ENCODE measurements at places on chromosomes 3 and 15.

DNA sequence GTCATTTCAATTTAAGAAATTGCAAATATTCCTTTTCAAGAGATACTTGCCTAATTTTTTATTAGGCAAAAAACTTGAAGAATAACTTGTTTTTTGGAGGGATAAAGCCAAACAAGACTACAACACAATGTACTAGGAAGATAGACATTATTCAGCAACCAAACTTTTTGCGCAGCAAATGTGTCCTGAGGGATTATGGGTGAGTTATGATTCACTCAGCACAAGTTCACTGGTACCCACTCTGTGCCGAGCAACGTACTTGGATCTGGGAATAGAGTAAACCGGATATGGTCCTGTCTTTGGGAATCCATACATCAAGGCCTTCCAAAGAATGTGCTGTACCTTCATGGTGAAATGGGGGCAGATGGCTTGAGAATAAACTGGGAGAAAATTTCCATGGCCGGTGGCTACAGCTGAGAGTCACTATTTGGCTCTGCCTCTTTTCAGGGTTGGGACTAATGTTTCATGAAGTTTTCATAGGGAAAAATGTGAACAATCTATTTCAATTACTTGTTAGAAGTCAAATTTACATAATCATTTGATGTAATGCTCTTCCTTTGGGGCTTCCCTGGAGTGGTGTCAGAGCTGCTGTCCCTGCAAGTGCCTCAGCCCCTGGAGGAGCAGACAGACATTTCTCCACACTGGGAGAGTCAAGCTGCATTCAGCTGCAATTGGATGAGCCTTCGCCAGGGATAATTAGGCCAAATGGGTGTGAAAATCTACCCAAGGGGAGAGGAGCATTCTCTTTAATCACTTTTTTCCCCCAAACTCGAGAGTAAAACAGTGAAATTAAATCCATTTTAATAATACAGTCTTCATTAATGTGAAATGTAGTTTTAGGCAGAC, 315.2 kb downstream of the CLSTN2 start:
- DNase-seq: no peak

DNA sequence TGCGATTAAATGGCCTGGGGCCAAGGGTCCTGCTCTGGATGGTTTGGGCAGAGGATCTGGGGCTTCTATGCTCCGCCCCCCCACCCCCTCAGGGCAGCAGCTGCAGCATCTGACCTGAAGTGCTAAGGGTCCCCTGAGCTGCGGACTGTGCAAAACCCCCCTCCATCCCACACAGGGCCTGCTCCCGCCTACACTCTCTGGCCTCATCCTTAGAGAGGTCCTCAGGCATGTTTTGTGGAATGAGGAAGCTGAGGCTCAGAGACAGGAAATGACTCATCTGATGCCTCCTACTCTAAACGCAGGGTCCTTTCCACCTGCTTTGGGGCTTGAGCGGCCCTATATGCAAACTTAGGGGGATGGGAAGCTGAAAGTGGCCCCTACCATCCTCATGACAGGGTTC, 59.5 kb upstream of the CTSH start:
- no peak for DNase-seq

DNA sequence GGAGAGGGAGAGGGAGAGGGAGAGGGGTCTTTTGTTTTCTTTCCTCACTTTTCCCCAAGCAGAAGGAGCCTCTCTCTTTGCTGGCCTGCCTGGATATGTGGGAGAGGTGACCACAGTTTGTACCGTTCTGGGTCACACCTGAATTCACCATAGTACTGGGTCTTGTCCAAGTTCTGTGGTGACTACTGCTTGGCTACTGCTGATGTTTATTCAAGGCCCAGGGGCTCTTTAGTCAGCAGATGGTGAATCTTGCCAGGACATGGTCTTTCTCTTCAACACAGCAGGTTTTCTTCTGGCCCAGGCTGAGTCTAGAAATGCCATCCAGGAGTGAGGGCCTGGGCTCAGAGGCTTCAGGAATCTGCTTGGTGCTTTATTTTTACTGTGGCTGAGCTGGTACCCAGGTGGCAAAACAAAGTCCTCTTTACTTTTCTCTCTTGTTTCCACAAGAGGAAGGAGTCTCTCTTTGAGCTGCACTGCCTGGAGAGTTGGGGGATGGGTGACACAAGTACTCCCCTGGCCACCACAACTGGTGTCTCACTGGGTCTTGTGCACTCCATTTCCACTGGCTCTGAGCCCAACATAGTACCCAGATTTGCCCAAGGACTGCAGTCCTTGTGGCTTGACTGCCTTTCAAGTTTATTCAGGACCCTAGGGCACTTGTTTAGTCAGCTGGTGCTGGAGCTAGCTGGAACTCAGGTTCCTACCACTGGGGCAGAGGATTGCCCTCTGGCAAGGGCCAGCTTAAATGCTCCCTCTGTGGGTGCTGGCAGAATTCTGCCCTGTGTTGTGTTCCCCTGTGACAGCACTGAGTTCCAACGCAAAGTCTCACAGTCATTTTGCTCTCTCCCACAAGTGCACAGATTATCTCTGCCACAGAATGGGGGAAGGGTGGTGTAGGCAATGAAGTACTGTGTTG, 16.8 kb upstream of the CCNDBP1 start:
- DNase-seq: no peak

GRCh38 chr3:39937315-39937714, 127.9 kb downstream of the MYRIP start:
- no peak for DNase-seq

GRCh38 chr3:172726380-172726779, 15.5 kb upstream of the NCEH1 start:
- no peak for DNase-seq

GRCh38 chr3:27533718-27534573, 49.8 kb upstream of the SLC4A7 start:
- DNase-seq: peak; percentile 59

DNA sequence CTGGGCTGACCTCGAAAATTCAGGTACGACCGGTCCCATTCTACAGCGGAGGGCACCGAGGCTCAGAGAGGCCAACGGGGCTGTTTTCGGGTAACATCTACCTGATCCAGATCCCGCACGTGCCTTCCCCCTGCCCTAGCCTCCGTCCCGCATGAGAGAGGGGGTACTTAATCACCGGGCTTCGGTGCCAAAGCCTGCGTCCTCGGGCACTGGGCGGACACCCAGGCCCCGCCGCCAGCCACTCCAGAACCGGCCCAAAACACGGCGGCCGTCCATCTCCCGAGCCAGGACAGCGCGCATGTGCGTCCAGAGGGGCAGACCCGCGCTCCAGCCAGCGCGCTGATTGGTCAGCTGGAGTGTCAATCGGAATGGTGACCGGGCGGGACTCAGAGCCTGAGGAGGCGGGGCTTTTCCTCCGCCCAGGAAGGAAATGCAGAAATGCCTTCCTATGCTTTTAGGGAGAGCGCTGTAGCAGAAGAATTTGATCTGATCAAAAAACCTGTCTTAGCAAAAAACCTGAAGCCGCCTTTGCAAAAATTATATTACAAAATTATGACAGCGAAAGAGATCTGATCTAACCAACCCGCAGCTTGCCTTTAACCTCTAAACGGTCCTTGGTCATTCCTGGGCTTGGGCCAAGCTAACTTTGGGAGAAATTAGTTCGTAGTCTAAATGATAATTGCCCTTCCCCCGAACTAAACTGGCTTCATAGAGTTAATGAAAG, at the start of gene RPUSD3:
Gene RPUSD3, minus strand, starts transcription at position 294 of the 724 bp plus-strand sequence. Its CDS starts 18 bp downstream, at position 276.
- peak; percentile 96 for DNase-seq

- DNase-seq: peak; percentile 43
These were observed 777 bp downstream of the LOXL1 start for GRCh38 chr15:73927003-73927475.

DNA sequence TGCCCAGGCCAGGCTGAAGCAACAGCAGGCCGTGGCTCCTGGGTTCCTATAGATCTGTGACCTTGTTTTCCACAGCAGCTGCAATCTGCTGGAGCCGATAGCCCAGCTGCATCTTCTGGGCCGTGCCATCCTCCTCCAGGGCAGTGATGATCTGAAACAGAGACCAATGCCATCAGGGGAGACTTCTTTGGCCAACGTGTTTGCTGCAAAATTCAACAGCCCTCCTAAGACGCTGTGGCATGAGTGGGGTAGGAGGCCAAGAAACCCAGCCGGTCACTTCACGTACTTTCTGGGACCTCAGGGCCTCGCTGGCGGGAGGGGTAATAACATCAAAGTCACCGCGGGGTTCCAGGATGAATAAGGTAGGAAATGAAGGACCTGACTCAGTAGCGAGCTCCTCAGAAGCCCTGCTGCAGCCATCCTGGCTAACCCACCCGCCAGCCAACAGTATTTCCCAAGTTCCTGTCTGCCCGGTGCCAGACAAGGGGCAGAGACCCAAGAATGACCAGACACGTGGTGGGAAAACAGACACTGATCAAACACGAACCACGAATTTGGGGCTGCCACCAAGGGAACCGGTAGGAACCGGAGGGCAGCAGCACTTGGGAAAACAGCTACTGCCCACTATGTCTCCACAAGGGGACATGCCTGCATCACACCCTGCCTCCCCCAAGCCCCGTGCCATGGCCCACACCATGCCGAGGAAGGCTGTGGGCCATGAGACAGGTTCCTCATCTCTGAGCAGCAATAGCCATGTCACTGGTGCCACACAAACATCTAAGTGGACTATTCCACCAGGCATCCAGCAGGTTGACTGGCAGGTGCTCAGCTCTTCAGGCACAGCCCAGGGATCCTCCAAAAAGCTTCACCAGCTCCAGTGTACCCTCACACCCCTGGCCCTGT, 25.2 kb downstream of the PLXNB1 start:
- no peak for DNase-seq

GRCh38 chr3:147210676-147211075, 195.7 kb downstream of the ZIC4 start:
- no peak for DNase-seq

- DNase-seq: no peak
These were observed 356.3 kb upstream of the PROK2 start for GRCh38 chr3:72141264-72141663.

DNA sequence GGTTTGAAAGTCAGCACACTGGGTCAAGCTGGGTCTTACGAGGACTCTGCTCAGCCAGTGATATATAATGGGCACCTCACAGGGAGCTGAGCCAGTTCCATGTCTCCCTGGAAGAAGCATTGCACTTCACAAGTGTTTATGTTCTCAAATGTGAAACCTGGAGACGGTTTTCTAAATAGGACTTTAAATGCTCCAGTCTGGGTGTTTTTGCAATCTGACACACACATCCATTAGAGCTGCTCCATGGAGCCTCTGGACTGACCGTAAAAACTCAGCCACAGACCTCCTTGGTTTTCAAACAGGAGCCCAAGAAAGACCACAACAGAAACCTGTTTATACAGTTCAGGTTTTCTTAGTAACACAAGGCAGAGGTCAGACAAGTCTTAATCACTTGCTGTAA, 201.3 kb upstream of the LRIG1 start:
- no peak for DNase-seq

GRCh38 chr3:172470588-172470987, 22.3 kb upstream of the GHSR start:
- DNase-seq: no peak

DNA sequence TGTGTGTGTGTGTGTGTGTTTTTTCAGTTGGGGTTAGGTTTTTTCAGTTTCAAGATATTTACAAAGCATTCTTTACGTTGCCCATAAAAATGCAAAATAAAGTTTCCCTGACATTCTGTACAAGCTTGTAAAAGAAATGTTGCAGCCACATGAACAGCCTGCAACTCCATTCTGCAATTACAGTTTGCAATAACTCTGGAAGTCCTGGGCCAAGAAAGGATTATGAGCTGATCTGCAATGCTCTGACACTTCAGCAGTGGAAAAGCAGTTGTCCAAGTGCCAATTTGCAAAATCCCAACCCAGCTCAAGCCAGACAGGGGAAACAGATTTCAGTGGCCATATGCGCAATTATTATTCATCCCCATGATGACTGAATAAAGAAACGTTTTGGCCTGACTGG, 322.1 kb downstream of the MEX3B start:
- DNase-seq: no peak

DNA sequence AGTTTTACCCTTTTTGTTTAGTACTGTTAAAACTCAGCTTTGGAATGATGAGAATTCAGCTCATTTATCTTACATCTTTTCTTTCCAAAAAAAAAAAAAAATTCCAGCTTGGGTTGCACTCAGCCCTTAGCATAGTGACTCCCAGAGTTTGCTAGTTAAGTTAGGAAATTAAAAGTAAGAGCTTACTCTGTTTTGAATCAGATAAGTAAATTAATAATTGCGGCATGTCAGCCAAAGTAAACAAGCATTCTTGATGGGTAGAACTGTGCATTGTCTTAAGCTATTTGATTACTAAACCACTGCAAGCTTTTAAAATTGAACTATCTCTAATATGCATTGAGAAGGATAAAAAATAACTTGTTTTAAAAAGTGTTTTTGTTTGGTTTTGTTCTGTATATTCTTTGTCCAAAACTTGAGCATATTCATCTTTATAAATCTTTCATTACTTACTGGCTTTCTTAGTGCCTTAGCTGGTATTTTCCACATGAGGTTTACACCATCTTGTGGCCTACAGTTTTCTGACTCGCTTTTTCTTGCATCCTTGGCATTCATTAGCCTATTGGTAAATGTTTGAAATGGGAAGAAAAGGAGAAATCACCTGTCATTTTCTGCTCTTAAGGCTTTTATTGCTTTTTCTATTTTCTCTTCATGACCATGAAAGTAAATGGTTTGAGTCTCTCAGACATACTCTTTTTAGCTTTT, 107.6 kb downstream of the FILIP1L start:
- DNase-seq: no peak

GRCh38 chr3:53242642-53243041, 13.2 kb downstream of the TKT start:
- DNase-seq: no peak

- DNase-seq: no peak
These were observed 3.5 kb downstream of the SLC26A6 start for GRCh38 chr3:48631516-48632448.

GRCh38 chr3:159919873-159920272, 68.8 kb upstream of the IL12A start:
- DNase-seq: no peak

GRCh38 chr15:77528290-77528967, 104.3 kb downstream of the LINGO1 start:
- DNase-seq: no peak

DNA sequence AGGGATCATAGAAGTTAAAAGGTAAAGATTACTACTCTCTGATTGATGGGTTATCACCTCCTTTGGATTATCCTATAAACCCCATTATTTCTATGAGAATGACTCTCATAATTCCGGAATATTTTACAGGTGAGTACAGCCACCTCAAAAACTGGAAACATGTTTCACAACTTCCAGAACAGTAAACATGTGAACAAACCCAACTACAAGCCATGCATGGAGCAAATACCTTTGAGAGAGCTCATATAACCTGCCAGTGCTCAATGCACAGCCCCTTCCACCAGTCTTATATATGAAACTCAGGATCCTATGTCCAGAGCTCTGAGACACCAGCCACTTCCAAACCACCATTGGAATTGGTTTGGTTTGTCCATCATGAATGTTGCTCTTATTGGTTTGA, 208.0 kb downstream of the MECOM start:
- no peak for DNase-seq

GRCh38 chr3:129040039-129040336, 20.6 kb upstream of the GP9 start:
- no peak for DNase-seq

- no peak for DNase-seq
These were observed 96.5 kb upstream of the PHLDB2 start for GRCh38 chr3:111762537-111762936.

DNA sequence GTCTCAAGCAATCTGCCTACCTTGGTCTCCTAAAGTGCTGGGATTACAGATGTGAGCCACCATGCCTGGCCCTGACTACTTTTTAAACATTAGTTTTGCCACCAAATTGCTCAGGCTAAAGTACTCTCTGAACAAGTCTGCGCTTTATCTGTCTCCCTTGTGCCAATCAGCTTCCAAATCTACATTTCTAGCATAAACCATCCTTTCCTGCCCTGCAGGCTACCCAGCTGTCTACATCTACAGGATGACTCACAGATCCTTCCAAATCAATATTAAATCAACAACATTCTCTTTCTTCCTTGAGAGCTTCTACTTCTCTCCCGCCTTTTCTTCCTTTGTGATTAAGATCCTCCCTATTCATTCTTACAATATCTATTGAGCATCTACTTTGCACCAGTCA, 16.0 kb upstream of the ATOSA start:
- DNase-seq: no peak
